ENCODE measurements at places on chromosomes 2 and 18.

GRCh38 chr2:38274286-38275276 lies 102.5 kb downstream of the ATL2 start:
- peak; percentile 89 for DNase-seq

DNA sequence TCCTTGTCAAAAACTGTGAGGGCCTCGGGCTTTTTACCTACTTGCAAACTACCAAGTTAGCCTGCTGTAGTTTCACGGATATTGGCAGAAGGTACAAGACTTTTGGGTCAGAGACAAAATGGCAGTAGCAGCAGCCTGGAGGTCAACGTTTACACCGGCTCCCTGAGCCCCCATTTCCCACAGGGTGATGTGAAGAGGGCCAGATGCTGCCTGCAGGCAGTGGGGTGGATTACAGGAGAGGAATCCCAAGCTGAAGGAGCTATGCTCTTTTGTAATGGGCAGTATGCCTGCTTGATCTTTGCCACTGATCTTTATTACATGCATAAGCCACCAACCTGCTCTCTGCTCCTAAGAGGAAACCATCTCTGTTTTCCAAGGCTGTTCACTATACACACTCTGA lies 29.5 kb upstream of the SP5 start:
- DNase-seq, result no peak

GRCh38 chr2:19916385-19916950 lies 14.7 kb upstream of the TTC32 start:
- no peak for DNase-seq

- DNase-seq, result no peak
Measured at GRCh38 chr2:100393362-100393761, 24.1 kb downstream of the CHST10 start.

DNA sequence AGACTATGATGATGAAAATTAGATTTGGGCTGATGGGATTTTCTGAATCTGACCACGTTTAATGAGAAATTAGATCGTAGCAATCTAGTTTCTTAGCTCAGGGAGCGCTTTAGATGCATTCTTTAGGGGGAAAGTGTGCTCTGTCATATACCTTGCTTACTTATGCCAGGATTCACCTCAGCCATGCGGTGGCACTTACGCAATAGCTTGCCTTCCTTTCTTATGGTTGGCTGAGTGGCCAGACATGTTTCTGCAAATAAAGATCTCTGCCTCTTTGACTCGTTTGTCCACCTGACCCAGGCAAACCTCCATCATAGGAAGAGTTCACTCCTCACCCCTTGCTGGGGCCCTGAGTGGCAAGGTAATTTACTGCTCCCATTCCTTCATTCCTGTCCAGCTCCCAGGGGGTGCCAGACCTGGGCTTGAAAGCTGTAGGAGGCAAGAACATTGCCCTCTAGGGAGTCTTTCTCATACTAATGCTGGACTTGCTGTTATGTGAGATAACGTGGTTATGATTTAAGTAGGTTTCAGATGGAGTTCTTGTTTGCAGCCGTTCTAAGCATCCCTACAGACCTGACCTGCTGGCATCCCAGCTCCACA lies 57.1 kb downstream of the FBLN7 start:
- DNase-seq, result no peak

- no peak for DNase-seq
Measured at GRCh38 chr2:28335666-28336065, 57.0 kb upstream of the FOSL2 start.

DNA sequence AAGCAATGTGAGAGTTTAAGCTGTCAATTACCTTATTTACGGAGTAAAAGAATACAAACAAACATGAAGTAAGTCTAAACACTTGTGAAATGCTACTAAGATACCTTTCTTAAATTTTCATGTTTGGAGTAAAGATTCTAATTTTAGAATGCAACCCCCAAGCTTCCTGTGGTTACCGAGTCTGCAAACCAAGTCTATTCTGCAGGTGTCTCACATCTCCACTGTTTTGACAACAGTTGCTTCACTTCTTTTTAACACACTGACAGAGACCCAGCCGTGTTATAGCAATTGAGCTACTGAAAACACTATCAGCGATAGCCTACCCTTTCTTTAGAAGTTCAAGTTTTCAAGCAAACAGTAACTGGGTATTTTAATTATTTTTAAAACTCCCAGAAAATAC lies 608.3 kb downstream of the ERBB4 start:
- DNase-seq, result no peak

GRCh38 chr2:36433311-36434217 lies 78.0 kb downstream of the CRIM1 start:
- peak; percentile 85 for DNase-seq

GRCh38 chr2:175282300-175282699 lies 100.8 kb upstream of the ATP5MC3 start:
- peak; percentile 40 for DNase-seq

GRCh38 chr2:49189512-49190225 lies 35.4 kb upstream of the FSHR start:
- no peak for DNase-seq

- no peak for DNase-seq
Measured at GRCh38 chr18:10094655-10095054, 180.8 kb downstream of the VAPA start.

DNA sequence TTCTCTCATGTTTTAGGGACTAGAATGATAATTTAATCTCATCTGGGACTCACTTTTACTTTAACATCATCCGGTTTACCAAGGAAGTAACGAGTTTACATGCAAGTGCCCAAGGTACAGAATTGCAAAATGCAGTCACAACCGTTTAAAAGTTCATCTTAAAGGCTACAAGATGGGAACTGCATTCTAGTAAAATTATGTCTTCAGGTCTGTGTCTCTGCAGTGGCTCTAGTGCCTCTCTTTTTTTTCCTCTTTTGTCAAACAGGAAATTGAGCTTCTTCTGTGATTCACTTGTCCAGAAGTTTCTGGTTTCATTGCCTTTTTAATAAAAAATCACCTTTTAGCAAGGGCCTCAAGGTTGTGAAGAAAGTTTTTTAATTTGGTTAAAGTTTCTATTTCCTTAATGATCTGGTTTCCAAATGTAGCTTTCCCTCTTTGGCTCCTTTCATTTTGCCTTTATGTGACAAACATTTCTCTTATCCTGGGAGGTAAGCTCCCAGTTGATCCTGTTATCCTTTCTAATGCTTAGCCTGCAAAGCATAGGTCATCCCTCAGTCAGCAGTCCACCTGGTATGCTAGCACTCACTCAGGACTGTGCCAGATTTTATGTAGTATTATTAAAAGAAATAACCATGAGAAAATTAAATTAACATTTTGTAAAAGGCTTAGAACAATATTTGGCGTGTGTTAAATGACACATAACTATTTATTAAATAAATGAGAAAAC lies 2.4 kb downstream of the GLS start:
- no peak for DNase-seq

DNA sequence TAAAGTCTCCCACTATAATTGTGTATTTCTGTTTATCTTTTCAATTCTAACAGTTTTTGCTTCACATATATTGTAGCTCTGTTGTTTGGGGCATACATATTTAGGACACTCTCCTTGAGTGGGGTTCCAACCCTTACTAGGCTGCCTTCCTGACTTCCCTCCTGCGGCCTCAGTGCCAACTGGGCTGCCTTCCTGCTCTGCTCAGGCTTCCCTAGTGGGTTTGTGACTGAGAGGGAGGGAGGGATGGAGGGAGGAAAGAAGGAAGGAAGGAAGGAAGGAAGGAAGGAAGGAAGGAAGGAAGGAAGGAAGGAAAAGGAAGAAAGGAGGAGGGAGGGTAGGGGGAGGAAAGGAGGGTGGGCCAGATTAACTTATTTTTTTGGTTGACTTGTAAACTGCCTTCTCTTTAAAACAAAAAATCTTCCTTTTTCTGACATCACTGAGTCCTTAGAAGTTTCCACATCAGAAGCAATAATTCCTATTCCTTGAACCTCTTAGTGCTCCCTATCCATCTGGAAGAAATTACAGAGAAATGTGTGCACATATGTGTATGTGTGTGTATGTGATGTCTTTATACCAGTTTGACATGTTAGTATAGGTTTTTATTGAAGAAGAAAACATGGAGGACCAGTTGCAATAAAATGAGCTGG lies 145.4 kb upstream of the PGAP1 start:
- DNase-seq, result no peak

DNA sequence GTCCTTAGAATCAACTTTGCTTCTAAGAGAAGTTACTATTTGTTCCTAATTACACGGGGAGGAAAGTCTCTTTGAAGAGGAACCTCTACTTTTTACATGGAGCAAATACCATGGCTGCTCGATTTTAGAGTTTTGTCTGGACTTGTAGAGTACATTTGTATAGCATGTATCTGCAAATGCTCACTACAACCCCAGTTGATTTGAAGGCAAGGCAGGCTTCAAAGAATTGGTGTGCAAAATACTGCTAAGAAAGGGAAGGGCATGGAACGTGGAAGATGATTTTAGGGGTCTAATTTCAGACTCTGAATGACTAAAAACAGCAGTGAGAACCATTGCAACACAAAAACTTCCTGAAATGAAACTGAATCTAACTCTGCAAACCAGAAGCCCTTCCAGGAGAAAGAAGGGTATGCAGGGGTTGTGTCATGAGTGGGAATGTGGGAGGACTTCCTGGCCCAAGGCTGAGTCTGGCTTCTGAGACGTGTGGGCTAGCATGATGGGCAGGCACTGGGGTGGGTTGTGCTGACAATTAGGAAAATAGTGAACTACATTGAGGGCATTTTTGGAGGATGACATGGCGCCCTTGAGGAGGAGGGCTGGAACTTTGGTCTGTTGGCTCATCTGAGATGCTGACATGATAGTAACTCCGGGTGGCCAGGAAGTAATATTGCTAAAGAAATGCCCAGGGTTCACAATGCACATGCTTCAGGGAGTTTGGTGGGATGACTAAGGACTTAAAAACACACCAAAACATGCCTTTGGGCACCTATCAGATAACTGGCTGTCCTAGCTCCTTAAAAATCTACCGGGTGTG lies 18.9 kb upstream of the IL1R2 start:
- DNase-seq, result peak; percentile 87

GRCh38 chr2:31238906-31239592 lies 5.1 kb downstream of the EHD3 start:
- no peak for DNase-seq

GRCh38 chr2:150222379-150222778 lies 265.1 kb downstream of the RND3 start:
- no peak for DNase-seq

DNA sequence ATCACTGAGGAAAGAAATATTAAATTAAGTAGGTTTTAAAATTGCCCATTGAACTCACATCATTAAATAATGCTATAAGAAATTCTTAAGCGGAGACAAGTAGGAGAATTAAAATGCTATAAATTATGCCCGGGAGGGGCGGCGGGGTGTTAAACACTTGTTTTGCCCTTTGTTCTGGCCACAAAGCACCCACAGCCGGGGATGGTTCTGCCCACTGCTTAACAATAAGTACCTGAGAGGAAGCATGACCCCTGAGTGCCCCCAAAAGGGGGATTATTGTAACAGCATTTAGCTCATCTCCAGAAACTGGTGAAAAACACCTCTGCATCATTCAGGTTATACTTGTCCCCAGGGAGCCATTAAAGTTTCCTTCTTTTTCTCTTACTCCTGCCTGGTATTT lies 332.7 kb upstream of the POU3F3 start:
- DNase-seq, result no peak

DNA sequence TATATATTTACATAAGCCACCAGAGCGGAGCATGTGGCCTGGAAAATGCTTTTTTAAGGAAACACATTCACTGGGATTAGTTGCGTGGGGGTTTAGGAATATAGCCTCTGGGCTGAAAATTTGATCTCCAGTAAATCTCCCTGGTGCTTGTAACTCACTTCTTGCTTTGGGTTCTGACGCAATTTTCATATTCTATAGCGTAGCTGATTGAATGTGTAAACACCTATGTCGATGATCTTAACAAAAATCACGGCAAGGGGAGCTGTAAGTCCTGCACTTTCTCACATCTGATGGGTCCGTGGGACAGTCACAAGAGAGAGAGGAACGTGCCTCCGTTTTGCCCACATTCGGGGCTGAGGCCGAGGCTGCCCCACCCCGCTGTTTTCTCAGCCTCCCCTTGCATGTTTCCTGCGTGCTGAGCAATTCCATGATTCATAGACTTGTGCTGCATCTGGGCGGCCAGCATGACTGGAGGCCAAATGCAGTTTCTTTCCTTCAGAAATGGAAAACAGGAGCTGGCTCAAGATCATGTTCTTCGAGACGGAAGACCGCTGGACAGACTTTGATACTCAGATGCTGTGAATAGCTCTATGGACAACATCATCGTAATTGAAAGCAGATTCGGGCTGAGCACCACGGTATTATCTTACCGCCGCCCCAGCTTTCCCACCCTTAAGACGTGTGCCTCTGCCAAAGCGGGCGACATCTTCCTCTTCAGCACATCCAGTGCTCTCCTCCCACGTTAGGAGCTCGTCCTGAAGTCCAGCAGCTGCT lies 109.2 kb downstream of the TMEM18 start:
- peak; percentile 68 for DNase-seq

- no peak for DNase-seq
Measured at GRCh38 chr2:1688161-1688560, 56.2 kb downstream of the PXDN start.

- no peak for DNase-seq
Measured at GRCh38 chr2:189386741-189387140, 54.5 kb upstream of the WDR75 start.

GRCh38 chr2:171794918-171795317 lies 99.1 kb downstream of the SLC25A12 start:
- DNase-seq, result no peak

DNA sequence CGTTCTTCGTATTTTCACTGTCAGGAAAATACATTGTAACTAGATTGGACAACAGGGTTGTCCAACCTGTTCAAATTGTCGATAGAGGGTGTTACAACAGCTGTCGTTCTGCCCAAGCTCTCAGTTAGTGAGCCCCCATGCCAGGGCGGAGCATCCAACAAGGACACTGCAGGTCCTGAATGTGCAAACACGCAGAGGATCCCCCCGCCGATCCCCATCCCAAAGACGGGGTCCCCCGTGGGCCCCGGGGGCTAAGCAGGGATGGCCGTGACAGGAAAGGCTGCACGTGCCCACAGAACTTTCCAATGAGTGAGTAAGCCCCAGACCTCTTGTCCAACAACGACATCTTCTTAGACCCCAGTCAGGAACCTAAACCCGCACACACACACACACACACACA lies 140.8 kb downstream of the PXDN start:
- DNase-seq, result no peak

- DNase-seq, result no peak
Measured at GRCh38 chr2:174692256-174692919, 71.9 kb downstream of the CHRNA1 start.

GRCh38 chr2:231575612-231576256 lies 16.9 kb upstream of the TEX44 start:
- DNase-seq, result no peak

- DNase-seq, result no peak
Measured at GRCh38 chr2:143697744-143698143, 568.5 kb downstream of the ARHGAP15 start.

DNA sequence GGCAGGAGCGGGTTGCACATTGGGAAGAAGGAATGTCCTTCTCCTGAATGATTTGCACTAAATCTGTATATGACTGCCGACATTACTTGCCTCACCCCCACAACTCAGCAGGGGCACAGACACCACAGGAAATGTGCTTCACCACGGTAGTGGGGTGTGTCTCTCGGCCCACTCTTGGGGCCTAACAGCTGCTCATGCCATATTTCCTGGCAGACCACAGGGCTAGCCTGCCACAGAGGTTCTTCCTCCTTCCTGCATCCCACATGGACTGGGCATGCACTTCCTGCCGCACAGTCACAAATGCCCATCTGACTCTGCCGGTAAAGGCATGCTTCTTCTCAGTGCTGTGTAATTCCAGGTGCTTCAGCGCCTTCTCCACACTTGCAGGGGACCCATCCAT lies 10.3 kb upstream of the PAPOLG start:
- DNase-seq, result no peak
